MV-4-11 (cell line): ENCODE measurements at places on chromosomes 2 and 18.

DNA sequence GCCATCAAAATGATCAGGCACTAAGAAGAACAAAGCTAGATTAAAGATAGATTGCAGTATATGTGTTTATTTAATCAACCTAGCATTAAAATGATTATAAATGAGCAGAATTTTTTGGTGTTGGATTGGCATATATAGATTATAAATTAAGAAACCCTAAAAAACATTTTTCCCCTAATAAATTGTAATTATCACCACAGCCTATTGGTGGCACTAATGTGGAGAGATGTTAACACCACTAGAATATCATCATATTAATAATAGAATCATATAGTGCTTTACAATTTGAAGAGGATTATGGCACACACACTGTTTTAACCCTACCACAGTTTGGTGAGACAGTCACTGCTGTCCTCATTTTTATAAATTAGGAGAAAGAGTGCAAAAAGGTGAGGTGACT lies 112.4 kb upstream of the RND3 start:
- DNase-seq = no peak

GRCh38 chr2:144560251-144560650 lies 40.3 kb upstream of the ZEB2 start:
- peak; percentile 66 for DNase-seq

GRCh38 chr2:124283096-124283495 lies 258.0 kb downstream of the CNTNAP5 start:
- DNase-seq = no peak

DNA sequence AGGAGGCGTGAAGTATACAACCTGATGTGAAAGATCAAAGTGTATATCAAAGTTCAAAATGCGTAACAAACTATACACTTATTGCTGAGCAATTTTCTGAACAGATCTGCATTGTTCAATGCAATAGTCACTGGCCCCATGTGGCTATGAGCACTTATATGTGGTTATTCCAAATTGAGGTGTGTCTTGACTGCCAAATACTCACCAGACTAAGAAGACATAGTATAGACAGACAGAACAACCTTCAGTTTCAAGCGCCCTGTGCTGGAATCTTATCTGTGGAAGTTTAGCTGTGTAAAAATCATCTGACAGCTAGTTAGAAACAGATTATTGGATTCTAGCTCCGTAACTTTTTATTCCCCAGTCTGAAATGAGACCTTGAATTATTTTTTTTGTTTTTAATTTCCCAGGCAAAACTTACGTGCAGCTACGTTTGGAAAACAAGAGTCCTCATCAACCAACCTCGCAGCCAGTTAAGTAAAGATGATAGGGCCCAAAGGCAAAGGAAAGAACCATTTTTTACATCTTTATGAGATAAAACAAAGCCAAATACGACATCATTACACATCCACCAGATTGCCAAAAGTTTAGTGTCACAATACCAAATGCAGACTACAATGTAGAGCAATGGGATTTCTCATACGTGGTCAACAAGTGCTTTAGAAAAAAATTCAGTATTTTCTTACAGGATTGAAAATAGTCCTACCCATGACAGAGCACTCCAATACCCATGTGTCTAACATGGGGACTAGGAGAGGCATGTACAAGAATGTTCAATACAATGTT lies 37.2 kb downstream of the MBOAT2 start:
- no peak for DNase-seq

DNA sequence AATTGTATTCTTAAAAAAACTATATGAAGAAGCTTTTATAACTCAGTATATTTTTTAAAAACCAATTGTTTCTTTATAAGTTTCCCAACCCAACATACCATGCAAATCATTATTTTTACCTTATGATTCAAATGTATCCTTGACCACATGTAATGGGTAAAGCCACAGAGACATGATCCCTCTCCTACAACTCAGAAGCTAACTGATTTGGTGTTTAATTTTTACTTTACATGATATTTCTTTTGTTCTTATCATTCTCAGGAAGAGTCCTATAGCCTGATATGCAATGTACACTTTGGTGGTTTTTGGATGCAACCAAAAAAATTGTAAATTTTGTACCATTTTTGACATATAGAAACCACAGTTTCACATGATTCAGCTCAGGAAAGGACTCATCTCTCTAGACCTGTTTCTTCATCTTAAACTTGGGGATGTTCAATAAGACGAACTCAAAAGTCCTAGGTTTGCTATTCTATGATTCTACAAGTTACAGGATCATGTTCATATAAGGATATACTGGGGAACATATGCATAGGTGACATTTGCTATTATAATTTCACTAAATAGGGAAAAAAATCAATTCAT lies 85.2 kb upstream of the RBBP8 start:
- DNase-seq = no peak

DNA sequence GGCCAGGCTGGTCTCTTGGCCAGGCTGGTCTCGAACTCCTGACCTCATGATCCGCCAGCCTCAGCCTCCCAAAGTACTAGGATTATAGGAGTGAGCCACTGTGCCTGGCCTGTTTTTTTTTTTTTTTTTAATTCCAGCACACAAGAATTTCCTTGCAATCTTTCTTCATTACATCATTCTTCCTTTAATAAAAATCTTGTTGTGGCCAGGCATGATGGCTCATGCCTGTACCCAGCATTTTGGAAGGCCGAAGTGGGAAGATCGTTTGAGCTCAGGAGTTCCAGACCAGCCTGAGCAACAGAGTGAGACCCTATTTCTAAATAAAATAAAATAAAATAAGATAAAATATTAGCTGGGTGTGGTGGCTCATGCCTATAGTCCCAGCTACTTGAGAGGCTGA lies 21.4 kb upstream of the PLEKHM3 start:
- no peak for DNase-seq

DNA sequence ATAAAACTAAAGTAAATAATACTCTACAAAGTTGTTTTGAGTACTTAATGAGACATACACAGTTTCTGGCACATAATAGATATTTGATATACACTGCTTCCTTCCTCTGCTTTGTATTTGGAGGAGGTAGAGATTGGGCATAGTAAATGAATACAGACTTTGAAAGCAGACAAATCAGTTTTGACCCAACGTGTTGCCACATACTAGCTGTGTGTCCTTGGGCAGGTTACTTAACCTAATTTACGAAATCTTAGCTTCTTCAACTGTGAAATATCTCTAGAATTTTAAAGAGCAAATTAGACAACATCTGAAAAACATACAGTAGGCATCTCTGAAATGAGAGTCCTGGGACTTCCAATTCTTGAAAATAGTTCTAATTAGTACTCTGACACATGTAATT lies 425.4 kb downstream of the TGIF1 start:
- no peak for DNase-seq

GRCh38 chr2:184413221-184413620 lies 185.1 kb upstream of the ZNF804A start:
- no peak for DNase-seq

- peak; percentile 64 for DNase-seq
Measured at GRCh38 chr2:88027697-88028389, 11.5 kb upstream of the RNU2-63P start.

DNA sequence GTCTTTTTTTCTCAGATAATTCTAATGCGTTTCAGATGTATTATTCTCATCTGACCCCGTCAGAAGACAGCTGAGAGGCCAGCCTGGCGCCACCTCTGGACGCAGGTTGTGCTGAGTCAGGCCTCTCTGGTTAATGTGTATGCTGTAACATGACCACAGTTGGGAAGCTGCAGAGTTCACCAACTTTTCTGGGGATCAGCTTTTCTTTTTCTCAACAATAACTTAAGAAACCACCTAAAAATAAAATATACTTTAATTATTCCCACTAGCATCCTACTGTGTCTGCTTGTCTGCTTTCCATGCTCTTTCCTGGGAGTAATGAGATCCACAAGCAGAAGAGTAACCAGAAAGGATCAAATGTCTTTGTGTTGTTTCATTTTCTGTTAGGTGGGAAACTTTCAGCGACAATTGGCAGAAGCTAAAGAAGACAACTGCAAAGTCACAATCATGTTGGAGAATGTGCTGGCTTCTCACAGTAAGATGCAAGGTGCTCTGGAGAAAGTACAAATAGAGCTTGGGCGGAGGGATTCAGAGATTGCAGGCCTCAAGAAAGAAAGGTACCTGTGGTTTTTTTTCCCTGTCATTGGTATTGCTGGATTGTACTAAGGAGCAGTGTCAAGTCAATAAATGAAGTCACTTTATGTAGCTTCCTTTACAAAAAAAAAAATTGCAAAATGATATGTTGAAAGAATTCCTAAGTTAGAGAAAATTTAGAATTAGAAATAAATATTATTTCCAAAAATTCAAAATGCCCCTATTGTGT lies 79.8 kb downstream of the CCDC150 start:
- DNase-seq = no peak

DNA sequence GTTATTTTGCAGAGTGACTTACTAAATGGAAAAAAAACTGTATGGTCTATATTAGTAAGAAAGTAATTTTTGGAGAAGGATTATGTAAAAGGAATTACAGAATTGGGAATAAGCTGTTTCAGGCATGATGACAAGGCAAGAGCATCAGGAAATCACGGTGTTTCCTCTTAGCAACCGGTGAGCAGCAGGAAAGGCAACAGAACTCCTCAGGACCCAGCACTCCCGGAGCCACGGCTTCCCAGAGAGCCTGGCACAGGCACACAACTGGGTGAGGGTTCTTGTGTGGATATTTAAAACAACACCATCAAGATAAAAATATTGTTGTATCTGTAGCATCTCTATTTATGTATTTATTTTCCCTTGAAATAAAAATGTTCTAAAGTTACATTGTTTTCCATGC lies 34.4 kb downstream of the CYP27C1 start:
- DNase-seq = no peak

DNA sequence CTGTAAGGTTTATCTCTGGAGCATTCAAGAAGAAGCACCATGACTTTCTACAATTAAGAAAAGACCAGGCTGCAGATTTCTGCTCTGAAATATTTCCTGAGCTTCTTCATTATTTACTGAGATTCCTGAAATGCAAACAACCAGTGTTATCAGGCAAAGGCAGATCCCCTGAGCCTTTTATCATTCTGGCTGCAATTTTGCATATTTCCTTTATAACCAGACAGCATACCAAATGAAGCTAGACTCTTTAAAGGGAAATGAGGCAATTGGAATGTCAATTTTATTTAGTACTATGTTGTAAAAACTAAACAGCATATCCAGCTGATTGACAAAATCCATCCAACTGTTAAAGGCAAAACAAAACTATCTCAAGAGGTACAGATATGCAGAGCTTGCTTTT lies 372.5 kb downstream of the RIT2 start:
- DNase-seq = no peak

GRCh38 chr18:12318334-12318697 lies 10.3 kb downstream of the TUBB6 start:
- no peak for DNase-seq

DNA sequence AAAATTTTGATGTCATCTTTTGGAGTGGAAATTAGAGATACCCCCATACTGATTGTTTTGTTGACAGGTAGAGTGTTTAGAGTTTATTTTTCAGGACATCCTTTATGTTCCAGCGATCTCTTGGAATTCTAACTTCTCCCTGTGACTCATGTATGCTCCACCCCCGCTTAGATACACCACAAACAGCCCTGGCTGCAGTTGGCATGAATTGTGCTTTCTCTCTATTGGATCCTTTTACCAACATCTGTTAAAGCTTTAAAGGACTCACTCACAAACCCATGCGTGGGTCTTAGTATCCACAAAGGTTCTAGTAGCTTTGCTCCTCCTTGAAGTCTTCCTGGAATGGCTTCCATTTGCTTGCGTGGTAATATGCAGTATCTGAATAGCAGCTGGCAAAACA lies 409.5 kb upstream of the POU3F3 start:
- DNase-seq = no peak

- DNase-seq = no peak
Measured at GRCh38 chr2:64482765-64483504, 29.0 kb downstream of the LGALSL start.

DNA sequence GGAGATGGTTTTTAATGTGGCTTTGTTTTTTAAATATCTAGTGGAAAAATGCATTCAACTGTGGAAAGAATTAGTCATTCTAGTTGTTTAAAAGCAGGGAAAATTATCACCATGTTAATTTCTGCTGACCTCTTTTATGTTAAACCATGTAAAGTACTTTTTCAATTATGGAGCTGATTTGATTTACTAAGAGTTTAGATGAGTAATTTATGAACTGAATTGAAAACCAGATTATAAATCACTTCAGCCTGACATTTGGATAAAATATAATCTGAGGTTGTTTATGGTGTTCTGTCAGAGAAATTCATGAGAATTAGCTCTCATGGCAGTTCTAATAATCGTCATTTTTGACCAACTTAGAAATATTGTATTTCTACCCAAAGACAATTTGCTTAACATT lies 11.6 kb downstream of the ITGA4 start:
- no peak for DNase-seq

GRCh38 chr2:70826696-70827350 lies 6.4 kb upstream of the CLEC4F start:
- peak; percentile 62 for DNase-seq

GRCh38 chr2:61575447-61575859 lies 37.3 kb upstream of the XPO1 start:
- no peak for DNase-seq
